ENCODE measurements at places on chromosomes 7 and 10.

GRCh38 chr10:47249881-47250280 lies 50.1 kb upstream of the GDF10 start:
- no peak for DNase-seq

DNA sequence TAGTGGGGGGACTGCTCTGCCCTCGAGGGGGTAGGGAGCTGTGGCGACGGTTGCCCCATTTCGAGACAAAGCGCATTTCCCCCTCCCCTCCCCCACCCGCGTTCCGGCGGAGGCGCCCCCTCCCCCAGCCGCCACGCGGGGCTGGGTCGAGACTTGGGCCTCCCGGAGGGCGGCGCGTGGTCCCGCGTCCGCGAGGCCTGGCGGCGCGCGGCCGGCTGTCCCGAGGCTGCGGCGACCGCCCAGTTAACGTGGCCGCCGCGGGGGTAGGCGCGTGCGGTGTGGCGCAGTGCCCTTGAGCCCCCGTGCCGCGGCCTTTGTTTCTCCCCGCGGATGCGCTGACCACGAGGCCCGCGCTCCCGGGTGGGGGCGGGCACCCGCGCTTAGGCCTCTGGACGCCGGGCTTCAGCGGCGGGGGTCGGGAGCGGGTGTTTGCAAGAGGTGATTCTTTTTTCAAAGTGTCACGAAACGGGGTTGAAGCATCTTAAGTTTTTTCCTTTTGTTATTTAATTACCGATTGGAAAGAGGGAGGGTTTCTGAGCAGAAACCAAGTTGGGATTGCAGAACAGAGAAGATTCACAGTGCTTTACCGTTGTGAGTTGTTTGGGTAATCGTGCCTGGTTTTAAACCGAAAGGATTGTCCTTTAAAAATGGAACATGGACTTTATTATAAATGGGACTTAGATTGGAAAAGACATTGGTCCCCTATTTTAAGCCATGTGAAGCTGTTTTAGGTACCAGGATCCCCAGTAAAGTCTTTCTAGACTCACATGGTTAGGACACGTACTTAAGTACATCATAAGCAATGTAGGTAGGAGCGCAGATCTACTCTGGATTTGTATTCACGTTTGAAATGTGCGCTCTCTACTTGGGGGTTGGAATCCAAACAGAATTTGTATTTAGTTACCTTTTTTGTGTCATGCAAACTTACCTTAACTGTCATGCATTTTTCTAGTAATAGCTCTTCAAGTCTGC lies 760 bp downstream of the CBX3 start:
- peak; percentile 61 for DNase-seq

GRCh38 chr7:44767134-44767911 lies 18.7 kb downstream of the ZMIZ2 start:
- no peak for DNase-seq

DNA sequence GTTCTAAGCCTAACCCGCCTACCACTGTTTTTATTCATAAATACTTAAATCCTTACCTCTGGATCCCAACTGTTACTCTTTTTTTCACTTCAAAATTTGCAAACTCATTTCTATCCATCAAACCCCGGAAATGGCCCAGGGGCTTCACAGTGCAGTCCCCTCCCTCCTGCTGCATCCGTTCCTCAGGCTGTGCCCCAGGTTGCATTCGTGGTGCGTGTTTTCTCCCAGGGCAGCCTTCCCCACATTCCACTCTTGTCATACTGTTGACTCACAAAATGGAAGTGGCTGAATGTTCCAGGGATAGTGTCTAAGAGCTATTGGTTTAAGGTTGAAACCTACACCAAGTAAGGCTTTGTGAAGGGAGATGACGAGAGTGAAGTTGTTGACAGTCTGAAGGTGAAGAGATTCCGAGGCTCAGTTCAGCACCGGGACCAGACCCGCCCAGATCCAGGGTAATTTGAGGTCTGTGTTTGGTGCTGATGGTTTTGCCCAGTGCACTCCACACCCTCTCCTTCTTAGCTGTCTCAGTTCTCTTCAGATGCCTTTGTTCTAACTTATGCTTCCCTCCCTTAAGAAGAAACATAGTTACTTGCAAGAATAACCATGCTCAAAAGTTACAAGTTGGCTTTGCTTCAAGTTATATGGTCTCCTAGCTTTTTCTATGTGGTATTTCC lies 7.7 kb downstream of the INSIG1 start:
- no peak for DNase-seq

- no peak for DNase-seq
Observed at GRCh38 chr7:142602756-142603155, 146.5 kb upstream of the PRSS1 start.

DNA sequence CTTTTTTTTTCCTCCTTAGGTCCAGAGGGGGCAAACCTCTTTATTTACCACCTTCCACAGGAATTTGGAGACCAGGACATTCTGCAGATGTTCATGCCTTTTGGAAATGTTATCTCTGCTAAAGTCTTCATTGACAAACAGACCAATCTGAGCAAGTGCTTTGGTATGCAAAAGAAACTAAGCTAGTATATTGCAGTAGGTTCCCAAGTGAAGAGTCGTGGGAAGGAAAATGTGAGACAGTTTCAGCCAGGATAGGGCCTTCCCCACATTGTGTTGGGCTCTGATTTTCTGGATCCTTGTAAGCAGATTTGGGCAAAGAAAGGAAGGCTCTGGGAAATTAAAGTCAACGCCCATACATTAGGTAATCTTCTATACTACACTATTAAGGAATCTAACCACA lies 285.6 kb downstream of the USP6NL start:
- no peak for DNase-seq

GRCh38 chr7:94378356-94378755 lies 16.3 kb upstream of the COL1A2 start:
- DNase-seq: no peak

GRCh38 chr10:1462032-1462431 lies 275.3 kb downstream of the ADARB2 start:
- DNase-seq: no peak

- no peak for DNase-seq
Observed at GRCh38 chr7:82444220-82444909, 788 bp upstream of the CACNA2D1 start.

DNA sequence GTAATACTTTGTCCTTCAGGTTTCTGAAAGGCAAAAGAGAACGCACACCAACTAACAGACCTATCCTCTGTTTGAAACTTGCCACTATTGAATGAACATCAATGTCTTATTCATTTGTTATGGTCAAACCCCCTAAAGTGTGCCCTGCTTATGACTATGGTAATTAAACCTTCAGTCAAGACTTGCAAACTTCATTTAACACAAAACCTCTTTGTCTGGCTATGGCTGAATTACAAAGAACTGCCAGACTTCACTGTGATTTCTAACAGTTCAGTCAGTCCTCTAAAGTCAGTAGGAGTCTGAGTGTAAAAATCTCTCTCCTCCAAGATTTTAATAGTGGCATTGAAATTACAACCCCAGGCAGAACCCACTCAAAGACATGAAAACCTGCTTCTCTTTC lies 702.5 kb upstream of the LRRN3 start:
- no peak for DNase-seq

DNA sequence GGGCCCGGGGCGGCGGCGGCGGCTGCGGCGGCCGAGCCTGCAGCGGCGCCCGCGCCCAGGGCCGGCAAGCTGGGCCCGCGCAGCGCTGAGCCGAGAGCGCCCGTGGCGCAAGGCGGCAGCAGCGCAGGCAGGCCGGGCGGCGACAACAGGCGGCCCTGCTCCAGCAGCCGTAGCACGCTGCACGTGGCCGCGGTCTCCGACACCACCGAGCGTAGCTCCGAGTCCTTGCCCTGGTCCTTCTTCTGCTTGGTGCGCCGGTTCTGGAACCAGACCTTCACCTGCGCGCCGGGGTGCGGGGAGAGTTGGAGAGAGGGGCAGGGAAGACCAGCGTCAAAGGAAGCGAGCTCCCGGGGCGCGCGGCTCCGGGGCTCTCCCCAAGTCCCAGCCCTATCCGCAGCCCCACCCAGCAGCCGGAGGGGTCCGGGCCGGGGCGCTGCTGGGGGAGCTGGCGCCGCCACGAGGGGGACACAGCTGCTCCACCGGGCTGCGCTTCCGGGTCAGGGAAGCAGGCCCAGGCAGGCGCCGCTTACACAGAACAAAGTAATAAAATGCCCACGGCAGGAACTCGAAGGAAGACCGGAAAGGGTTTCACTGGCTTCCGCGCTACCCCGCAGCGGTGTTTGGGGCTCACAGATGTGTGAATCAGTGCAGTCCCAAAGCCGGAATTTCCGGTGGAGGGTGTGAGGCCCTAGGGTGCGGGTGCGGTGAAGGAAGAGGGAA lies 3.6 kb downstream of the VAX1 start:
- no peak for DNase-seq

GRCh38 chr10:48792121-48792520 lies 107.4 kb downstream of the WDFY4 start:
- no peak for DNase-seq

Measured in activated CD4-positive, alpha-beta T cell treated with anti-CD3 and anti-CD28 coated beads, Interleukin-2, amount 50 U/mL, for 48 hours (primary cell).